Stimulated activated CD4-positive, alpha-beta T cell treated with anti-CD3 and anti-CD28 coated beads, Interleukin-12 subunit alpha, Interleukin-12 subunit beta, amount 100 ng/mL, for 4 hours (primary cell): ENCODE measurements at places on chromosomes 4 and X.
A peak's percentile ranks its signal among the peaks of the same experiment; 100 is the strongest.

DNA sequence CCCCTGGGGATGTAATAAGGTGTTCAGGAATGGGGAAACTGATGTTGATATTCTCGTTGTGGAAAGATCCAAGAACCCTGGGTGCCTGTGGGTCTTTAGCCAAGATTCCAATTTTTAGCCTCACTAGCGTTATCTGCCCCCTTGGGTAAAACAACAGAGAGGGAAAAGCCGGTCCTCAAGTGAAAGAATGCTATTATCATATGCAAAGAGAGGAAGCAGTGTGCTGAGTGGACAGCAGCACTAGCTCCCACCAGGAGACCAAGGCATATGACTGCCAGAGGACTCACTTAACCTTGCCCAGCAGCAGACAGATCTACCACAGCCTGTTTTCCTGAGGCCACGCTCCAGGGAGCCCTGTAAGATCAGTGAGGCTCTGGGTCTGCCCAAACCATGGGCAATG, 257.9 kb upstream of the CPEB2 start:
- DNase-seq = no peak

GRCh38 chrX:47597222-47597621, 15.0 kb downstream of the TIMP1 start:
- no peak for DNase-seq

GRCh38 chrX:20309806-20310205, 43.1 kb upstream of the RPS6KA3 start:
- no peak for DNase-seq

DNA sequence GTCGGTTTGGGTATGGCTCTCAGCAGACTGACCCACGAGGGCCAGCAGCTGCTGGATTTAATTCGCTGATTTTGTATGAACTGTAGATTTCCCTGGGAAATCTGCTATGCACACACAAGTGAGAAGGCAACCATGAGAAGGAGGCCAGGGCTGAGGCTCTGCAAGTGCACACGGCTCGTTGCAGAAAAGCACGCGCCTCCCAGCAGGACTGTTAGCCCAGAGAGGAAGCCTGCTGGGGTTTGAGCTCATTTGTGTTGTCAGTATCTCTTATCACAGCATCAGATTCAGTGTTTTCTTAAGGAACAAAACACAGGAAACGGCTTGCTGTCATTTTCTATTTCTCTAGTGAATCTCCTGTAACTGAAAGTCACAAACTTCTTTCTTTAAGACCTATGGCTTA, 296.2 kb upstream of the FAT1 start:
- DNase-seq = no peak

DNA sequence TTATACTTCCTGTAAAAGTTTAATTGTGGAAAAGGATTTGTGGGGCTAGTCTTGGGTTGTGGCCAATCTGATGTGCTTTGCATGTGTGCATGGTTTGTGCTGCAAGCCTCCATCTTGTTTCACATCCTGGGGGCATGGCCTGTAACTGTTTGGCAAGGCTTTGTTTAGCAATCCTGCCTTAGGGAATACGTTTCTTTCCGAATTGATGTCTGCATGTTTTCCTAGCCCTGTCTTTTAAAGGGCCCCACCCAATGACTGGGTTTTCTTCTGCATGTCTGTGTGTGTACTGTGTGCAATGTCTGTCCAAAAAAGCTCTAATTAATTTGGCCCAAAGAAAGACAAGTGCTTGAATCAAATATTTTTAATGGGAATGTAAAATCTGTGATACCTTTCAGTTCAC, 74.6 kb upstream of the MID1IP1 start:
- DNase-seq = no peak

GRCh38 chr4:162985131-162985530, 181.6 kb downstream of the NAF1 start:
- DNase-seq = no peak

DNA sequence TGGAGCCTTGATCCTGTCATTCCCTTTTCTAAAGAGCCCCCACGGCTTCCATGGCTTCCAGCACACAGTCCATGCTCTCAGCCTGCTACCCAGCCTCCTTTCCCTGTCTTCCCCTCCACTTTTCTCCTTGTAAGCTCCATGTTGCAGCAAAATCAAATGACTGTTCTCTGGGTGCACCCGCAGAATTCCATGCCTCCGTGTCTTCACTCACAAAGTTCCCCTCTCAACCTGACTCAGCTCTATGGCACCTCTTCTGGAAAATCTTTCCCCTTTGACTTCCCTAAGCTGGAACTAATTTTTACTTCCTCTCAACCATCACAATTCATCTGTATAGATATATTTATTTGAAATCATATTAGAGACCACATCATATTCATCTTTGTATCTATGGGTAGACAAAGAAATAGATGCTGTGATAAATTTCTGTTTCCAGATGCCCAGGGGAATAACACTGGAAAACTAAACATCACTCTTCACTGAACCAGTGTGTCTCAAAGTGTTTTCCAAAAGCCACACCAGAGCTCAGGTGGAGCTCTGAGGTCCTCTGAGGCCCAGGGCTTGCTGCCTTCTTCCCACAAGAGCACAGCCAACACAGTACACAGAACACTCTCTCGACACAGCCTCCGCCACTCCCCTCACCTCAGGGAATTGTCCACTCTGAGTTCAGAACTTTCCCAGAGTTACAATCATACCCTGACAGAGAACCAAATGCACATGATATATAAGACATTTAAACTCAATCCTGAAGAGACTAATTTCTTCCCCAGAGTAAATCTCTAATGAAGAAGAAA, 3.3 kb downstream of the SETD7 start:
- no peak for DNase-seq

GRCh38 chr4:103073792-103074438, 2.6 kb downstream of the SLC9B2 start:
- no peak for DNase-seq

DNA sequence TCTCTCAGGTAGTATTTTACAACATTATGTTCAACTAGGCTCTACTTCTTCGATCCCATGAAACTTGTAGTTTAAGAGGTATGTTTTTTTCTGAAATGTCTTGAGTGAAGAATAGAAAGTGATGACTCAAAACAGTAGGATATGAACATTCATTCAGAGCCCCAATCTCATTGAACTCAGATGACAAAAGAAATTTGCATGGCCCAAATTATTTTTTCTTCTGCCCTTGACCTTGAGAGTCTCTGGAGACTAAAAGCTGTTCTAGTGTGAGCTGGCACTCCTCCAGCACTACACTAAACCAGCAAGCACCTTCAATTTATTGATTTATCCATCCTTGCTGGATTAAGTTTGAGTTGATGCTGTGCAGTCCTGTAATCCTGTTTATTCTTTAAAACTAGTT, 4.0 kb downstream of the DCLK2 start:
- no peak for DNase-seq

DNA sequence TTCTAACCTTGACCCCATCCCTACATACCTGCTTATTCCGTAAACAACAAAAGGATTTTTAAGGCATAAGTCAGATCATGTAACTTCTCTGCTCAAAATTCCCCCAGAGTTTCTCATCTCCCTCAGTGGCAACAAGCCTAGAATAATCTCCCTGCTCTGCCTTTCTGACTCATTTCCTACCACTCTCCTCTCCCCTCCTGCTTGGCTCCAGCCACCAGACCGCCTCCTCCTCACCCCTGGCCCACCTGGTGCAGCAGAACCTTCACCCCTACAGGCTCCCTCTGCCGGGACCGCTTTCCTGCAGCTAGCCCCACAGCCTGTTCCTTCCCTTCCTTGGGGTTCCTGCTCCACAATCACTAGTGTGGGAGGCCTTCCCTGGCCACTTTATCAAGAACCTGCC, 32.1 kb downstream of the TSPAN5 start:
- no peak for DNase-seq

DNA sequence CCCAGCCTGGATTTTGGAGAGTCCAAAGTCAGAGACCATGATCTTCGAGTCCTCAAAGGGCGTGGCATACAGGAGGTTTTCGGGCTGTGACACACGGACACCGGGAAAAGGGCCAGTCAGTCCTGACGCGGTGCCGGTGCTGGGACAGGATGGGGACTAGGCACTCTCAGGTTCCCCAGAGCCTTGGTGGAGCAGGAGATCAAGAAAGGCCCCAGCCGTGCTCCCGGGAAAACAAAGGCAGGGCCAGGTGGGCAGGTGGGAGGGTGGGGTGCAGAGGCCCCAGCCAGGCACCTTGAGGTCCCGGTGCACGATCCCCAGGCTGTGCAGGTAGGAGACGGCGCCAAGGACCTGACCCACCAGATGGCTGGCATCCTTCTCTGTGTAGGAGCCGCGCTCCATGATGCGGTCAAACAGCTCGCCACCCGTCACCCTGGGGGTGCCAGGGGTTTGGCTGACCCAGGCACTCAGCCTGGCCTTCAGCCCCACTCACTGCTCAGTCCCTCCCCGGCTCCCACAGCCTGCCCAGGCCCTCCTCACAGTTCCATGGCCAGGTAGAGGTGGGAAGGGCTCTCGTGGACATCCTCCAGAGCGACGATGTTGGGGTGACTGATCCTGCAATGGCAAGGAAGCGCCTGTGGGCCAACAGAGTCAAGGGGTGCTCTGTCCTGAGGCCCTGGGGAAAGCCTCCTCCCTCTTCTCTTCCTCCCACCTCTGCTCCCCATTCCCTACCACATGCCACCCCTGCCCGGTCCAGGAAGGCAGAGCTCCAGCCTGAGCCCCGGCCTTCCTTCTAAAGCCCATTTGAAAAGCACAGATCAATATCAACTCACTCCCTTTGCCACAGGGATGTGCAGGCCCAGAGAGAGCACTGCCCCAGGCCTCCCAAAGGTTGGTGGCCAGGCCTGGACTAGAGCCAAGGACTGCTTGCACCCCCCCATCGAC, 1.8 kb downstream of the PNCK start:
- no peak for DNase-seq

GRCh38 chrX:110172215-110172614, 145.7 kb downstream of the AMMECR1 start:
- no peak for DNase-seq

GRCh38 chrX:9708923-9709553, 56.6 kb downstream of the GPR143 start:
- peak; percentile 73 for DNase-seq

- no peak for DNase-seq
Observed at GRCh38 chr4:85741921-85742591, 267.1 kb downstream of the ARHGAP24 start.

DNA sequence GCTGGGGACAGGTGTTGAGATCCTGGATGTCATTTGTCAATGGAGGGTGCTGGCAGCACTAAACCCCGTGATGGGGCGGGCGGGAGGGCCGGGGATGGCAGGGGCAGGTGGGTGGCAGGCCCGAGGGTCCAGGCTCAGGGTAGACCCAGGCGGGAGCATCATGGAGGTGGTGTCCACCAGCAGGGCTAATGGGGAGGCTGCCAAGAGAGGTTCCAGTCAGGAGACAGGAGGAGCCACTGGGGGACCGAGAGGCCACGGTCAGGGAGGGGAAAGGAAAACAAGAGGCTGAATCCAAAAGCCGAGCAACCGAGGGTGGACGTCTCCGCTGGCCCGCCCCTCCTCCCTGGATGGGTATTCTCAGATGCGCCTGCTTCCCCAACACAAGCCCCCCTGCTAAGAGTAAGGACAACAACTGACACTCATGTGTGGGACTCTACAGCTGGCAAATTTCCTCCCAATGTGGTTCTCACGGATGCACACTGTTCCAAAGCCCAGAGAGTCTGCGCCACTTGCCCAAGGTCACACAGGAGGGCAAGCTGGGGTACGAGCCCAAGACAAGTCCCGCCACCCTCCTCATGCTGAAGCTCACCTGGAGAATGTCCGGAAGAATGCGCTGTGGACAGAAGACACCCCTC, 132.0 kb downstream of the CPZ start:
- DNase-seq = no peak

DNA sequence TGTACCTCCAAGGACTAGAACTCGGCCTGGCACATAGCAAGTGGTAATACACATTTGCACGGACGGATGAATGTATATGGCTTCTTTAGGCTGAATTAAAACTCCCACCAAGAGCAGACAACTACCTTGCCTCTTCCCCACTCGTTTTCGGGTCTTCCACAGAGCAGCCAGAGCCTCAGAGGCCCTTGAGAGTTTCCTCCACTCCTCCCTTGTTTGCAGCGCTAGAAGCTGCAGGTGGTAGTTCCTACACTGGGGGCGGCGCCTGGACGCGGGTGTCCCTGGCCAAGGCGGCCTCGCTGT, 10.2 kb upstream of the INTU start:
- no peak for DNase-seq

GRCh38 chr4:176833400-176834175, 40.9 kb upstream of the VEGFC start:
- no peak for DNase-seq

DNA sequence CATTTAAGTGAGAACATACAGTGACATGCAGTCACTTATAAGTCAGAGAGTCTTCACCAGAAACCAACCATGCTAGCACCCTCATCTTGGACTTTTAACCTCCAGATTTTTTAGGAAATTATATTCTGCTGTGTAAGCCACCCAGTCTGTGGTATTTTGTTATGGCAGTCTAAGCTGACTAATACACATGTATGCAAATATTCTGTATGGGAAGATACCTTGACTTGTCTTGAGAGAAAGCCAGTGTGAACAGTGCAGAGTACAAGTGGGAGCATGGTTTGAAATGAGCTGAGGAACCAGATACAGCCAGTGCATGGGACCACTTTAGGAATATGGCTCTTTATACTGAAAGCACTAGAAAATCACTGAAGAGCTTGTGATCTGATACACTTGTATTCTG, 110.4 kb upstream of the MAP9 start:
- no peak for DNase-seq

DNA sequence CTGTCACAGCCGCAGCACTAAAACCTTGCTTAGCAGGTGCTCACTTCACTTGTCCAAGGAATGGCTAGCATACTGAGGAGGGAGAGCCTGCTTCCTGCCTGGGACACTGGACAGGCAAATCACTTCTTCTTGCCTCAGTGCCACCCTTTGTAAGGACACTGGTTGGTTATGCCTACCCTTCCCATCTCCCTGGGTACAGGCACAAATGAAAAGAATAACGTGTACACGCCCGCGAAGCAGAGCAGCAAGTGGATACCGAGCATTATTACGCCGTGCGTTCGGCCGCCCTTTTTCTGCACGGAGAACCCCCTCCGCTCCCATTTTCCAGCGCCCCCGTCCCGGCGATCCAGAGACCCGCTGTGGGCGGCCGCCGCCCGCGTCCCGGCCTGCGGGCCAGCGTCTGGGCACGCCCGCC, 338 bp upstream of the KLHL2 start:
- DNase-seq = no peak

GRCh38 chr4:167613381-167613780, 379.1 kb upstream of the SPOCK3 start:
- no peak for DNase-seq

GRCh38 chr4:20838476-20838875, 138.2 kb downstream of the PACRGL start:
- no peak for DNase-seq

GRCh38 chrX:115958687-115959359, 211.7 kb upstream of the AGTR2 start:
- no peak for DNase-seq

DNA sequence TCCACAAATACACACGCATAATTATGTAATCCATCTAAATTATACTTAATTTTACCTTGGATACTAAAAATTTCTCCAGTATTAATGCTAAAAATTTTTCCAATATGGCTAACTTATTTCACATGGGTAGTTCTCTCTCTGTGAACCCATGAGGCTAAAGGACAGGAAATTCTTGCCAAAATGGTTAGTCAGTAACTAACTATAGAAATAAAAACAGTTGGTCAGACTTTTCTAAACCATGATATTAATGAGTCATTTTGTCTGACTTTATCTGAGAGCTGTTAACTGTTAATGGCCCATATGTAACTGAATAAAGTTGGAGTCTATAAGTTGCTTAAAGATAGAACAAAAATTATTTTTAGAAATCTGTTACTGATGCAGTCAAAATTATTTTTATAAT, 549.4 kb downstream of the TLL1 start:
- no peak for DNase-seq

- DNase-seq = no peak
Observed at GRCh38 chr4:185761352-185762235, 50.4 kb downstream of the SORBS2 start.

GRCh38 chr4:4848540-4848939, 10.9 kb upstream of the MSX1 start:
- no peak for DNase-seq
